Naive thymus-derived CD8-positive, alpha-beta T cell (primary cell): ENCODE measurements at places on chromosomes 2 and 18.
A peak's percentile ranks its signal among the peaks of the same experiment; 100 is the strongest.

- no peak for DNase-seq
Observed at GRCh38 chr2:220959391-220959802, 612.7 kb downstream of the EPHA4 start.

DNA sequence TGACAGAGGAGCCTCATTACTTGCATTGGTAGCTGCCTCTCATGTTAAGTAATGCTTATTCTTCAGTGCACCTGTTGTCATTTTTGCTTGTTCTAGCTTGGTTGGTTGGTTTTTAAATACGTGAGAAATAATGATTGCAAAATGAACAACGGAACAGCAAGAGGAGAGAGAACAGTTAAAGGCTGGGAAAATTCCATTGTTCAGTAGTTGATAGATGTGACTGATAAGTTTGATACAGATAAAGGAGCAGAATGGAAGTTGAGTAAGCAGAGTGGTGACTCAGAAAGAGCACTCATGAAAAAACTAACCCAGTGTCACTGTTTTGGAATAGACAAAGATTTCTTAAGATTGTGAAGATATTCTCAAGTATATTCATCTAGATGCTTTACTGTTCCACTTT is 50.5 kb downstream of the MTA3 start:
- DNase-seq = no peak

DNA sequence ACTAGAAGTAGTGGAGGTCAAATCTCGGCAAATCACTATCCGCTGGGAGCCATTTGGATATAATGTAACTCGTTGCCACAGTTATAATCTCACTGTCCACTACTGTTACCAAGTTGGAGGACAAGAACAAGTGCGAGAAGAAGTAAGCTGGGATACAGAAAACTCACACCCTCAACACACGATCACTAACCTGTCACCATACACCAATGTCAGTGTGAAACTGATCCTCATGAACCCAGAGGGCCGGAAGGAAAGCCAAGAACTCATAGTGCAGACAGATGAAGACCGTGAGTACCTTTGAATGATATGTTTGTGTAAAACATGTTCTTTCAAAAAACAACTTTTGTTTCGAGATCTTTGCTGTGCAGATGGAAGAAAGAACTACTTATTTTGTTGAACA is 502.6 kb downstream of the PTPRM start:
- DNase-seq = no peak

DNA sequence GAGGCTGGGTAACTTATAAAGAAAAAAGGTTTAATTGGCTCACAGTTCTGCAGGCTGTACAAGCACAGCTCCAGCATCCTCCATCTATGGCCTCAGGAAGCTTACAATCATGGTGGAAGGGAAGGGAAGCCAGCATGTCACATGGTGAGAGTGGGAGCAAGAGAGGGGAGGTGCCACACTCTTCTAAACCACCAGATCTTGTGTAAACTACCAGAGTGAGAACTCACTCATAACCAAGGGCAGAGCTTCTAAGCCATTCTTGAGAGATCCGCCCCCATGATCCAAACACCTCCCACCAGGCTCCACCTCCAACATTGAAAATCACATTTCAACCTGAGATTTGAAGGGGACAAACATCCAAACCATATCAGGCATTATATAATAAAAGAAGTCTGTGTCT is 121.6 kb upstream of the CDC42EP3 start:
- no peak for DNase-seq

DNA sequence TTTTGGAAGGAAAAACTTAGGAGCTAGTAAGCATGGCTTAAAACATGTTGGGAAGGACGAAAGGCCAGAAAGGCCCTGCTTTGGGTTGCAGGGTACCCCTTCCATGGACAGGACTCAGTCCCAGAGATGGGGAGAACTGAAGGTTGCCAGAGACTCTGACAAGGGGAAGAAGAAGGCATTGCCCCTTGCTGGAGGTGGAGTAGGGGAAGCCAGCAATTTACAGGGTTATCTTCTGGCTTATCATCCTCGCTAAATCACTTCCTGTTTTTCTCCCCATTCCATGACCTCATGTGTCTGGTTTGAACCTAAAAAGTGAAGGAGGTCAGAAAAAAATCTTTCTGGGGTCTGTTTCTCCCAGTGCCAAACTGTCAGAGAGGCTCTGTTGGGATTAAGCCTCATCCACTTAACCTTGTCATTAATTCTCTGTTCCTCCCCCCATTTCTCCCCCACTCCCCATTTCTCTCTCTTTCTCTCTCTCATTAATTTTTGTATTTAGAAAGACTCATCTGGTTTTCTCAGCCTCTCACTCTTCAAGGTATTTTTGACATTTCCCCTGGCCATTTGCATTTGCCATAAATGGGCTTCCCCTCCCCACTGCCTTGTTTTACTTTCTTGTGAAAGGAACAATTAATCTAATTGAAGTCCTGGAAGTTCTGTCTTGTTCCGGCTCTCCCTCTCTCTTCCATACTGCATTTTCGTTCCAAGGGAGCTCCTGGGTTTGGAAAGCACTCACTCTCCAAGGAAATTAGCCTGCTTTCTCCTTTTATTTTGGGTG is 17.4 kb downstream of the NRP2 start:
- no peak for DNase-seq

- DNase-seq = no peak
Observed at GRCh38 chr2:122707224-122707824, 951.9 kb downstream of the TSN start.

- no peak for DNase-seq
Observed at GRCh38 chr2:170321526-170321925, 143.6 kb downstream of the MYO3B start.

- no peak for DNase-seq
Observed at GRCh38 chr18:79905389-79905911, 46.0 kb downstream of the SLC66A2 start.

GRCh38 chr2:203659331-203660049 is 46.9 kb upstream of the CD28 start:
- no peak for DNase-seq

- no peak for DNase-seq
Observed at GRCh38 chr2:15802657-15803542, 137.4 kb upstream of the MYCN start.

DNA sequence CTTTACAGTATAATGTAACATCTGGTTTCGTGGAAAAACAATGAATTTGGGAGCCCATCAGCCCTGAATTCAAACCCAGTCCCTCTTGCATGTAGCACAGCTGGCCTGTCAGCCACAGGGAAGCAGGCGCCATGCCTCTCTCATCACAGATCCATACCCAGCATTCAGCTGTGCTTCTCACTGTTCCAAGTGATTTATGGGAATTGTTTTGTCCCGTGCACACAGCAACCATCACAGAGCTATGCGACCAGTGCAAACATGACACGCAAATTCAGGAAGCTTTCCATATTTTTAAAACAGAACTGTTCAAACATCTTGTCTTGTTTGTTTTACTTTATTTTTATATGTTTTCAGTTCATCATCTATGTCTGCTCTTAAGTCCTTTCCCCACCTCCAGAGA is 496.1 kb downstream of the EIPR1 start:
- no peak for DNase-seq

GRCh38 chr2:75053484-75054112 is 95.2 kb downstream of the POLE4 start:
- DNase-seq = peak; percentile 3

GRCh38 chr2:159228081-159228581 is 58.4 kb downstream of the WDSUB1 start:
- no peak for DNase-seq

DNA sequence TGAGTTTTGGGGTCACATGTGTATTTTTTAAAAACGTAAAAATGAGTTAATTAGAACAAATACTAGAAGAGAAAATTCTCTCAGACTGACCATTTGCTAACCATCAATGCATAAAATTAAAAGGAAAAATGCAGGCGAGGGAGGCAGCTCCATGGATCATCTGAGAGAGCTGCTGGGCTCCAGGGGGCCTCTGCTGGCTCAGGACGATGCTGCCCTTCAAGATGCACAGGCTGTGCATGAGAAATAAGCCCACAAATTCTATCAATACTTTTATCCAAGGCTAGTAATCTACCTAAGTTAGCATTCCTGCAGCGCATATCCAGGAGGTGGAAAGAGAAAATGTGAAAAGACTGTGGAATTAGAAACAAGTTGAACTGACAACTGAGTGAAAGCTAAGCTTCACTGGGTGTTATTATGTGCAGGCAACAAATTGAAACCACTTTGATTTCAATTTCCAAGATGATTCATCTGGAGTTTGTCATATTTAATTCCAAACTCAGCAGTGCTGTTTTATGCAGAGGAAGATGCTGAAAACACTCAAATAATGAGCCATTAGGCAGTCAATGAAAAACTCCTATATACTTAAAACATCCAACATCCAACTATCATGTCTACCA is 261.1 kb downstream of the NBAS start:
- no peak for DNase-seq

DNA sequence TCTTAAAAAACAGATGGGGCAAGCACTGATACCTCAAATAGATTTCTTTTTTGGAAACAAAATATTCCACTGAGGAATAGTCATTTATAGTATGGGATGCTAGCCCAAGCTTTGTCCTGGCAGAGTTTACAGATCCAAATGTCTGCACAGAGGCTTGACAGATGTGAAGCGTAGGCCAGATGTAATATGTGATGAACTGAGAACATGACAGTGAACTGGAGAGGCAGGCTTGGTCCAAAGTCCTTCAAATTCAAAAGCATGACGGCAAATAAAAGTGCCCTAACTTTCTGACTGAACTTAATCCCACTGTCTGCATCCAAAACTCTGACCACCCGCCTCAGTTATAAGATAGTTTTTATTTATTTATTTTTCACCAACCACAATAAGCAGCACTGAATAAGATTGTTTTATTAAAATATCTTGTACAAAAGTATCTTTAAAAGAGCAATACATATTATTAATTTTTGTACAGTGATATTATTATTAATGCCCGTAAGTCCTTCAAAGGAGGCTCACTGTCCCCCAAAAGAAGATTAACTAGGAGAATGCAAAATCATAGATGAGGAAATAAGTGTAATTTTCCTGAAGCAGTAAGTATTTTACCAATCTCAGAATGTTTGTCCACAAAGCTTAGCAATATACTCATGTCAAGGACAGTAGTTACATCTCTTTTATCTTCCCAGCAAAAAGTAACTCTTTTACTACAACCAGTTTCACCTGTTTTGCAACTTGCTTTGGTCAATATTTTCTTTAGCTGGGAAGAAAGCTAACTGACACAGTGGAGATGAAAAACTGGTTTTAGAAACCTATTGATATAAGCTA is 10.7 kb upstream of the SPOPL start:
- DNase-seq = no peak

DNA sequence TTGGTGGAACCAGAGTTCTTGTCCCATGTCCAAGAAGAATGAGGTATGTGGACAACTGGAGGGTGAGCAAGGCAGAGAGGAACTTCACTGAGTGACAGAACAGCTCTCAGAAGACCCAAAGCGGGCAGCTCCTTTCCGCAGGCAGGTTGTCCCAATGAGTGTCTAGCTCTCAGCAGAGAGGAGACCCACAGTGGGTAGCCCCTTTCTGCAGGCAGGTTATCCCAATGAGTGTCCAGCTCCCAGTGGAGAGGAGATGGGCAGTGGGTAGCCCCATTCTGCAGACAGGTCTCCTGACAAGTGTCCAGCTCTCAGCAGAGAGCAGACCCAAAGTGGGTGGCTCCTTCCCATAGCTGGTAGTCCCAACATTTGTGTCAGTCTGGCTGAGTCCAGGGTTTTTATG is 69.6 kb downstream of the SRBD1 start:
- no peak for DNase-seq

GRCh38 chr18:55500316-55501086 is 87.5 kb downstream of the TCF4 start:
- DNase-seq = no peak

DNA sequence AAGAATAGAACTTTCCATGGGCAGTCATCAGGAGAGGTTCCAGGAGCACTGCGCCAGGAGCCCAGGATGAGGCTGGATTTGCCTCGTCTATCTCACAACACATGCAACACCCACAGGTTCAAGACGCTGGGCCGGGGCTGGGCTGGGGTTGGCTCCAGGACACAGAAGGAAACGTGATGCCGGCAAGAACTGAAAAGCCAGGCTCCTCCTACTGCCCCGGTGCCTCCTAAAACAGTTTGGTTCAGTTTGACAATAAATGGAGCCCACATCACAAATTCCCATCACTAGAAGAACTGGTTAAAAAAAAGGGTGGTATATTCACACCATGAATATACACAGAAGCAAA is 75.9 kb downstream of the INHBB start:
- DNase-seq = no peak

GRCh38 chr18:57439609-57439968 is 4.4 kb downstream of the ONECUT2 start:
- no peak for DNase-seq

GRCh38 chr2:72185206-72185605 is 37.5 kb upstream of the CYP26B1 start:
- no peak for DNase-seq
